ENCODE measurements at places on chromosomes 5 and 9. TPM values are rescaled to one million over a fixed set of nuclear protein-coding genes. Genes with fewer than 3 reads are reported as not detected.

DNA sequence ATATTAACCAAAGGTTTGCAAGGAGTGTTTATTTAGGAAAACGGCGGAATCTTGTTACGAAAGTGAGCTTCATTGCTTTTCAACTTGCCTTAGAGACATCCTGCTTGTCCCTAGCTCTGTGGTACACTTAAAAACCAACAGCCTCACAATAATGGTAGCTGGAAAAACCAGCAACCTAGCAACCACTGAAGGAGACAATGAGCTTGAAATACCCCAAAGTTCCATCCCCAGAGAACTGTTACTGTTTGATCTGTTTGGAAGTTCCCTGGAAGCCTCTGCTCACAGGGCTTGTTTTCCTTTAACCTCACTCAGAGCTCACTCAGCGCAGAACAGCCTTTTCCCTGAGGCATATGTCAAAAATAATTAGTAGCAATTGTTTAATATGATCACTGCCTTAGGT is 43.2 kb downstream of the SH3TC2 start:
- DNase-seq = no peak

IL7R gene
- 114 TPM for total RNA-seq

GFPT2 gene
- 50.5 TPM for total RNA-seq

DNA sequence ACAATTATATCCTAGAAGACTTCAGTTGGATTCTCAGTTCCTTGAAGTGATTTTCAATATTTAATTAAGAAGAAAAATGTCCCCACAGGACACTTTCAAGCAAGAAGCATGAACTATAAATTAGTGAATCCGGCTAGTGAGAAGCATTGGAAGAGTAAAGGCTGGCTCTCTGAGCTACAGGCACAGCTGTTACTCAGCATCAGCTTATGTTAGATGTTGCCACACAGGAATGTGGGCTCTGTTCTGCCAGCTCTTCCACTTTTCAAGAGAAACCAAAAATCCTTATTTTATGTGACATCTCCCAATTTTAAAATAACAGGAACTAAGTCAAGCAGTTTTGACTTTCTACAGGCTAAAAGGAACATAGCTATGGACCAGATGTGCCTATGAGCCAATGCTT is 14.9 kb downstream of the ZNF474 start:
- DNase-seq = no peak

GRCh38 chr5:135436951-135437418 is 10.2 kb downstream of the DCANP1 start:
- DNase-seq = no peak

GRCh38 chr5:176564002-176564401 is 14.9 kb downstream of the CDHR2 start:
- DNase-seq = no peak
